Amygdala (tissue), 56 donors: ENCODE measurements at places on chromosomes 5 and 9.

DNA sequence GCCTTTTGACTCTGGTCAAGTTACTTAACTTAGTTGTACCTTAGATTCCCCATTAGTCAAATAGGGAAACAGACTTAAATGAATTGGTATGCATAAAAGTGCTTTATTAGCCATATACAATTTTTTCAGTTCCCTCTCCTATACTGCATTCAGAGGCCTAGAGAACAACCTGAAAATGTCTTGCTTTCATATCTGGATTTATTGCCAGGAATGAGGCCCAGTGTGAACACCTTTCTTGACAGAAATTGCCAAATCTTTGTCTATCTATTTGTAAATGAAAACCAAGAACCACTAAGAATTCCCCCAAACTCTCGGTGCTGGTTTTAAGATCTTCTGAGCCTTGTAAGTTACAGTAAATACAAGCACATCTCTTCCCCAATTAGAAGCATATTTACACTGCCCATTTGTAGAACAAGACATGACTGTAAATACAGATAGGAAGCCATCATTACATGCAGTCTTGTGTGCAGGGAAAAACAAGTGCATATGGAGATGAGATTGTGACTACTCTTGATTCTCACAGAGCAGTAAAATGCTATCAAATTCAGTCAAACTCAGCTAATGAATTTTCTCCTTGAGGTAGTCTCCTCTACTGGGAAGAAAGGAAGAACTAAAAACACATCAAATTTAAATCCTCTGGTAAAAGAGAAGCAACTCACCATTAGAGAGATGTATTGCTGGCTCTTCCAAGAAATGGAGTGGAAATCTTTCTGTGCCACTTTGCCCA is 5.2 kb upstream of the FAM13B start:
- DNase-seq: no peak

DNA sequence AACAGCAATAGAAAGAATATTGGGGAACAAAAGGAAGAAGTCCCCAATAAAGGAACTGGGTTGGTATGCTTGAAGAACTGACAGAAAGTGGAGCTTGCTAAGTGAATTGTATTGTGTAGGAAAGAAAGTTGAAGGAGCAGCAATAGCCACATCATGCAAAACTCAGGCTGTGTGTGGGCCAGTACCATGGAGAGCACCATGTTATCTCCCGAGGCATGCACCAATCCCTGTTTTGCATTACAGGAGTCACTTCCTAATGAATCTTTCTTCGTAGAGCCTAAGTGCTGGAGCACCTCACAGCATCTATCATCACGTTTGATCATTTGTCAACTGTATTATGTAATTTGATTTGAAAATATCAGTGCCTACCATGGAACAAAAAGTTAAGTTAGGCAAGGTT is 137.7 kb upstream of the NMUR2 start:
- no peak for DNase-seq

DNA sequence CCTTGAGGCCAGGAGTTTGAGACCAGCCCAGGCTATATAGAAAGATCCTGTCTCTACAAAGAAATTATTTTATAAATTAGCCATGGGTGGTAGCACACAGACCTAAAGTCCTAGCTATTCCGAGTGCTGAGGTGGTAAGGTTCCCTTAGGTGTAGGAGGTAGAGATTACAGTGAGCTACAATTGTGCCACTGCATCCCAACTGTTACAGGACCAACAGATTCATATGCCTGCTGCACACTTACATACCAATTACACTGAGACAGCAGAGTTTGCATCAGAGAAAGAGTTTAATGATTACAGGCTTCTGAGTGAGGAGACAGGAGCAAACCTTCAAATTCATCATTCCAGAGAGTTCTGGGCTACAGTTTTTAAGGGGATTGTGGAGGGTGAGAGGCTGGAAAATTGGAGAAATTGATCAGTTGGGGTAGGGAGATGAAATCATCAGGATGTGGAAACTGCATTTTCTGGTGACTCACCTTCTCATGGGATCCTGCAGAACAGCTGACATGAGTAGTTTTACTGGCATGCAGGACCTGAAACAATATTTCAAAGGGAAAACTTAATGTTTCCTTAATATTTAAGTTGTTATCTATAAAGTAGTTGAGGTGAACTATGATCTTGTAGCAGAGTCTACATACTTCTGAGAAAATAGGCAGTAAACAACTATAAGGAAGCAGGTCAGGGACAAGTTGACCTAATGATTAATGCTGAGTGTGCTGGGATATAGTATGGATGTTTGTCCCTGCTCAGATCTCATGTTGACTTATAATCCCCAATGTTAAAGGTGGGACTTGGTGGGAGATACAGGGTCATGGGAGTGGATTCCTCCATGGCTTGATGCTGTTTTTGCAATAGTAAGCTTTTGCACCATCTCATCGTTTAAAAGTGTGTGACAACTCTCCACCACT is 54.7 kb downstream of the ANXA2R start:
- DNase-seq: no peak

- no peak for DNase-seq
Measured at GRCh38 chr5:179795049-179795862, 1.5 kb downstream of the LTC4S start.

- DNase-seq: no peak
Measured at GRCh38 chr5:112906637-112907036, 15.4 kb downstream of the REEP5 start.

DNA sequence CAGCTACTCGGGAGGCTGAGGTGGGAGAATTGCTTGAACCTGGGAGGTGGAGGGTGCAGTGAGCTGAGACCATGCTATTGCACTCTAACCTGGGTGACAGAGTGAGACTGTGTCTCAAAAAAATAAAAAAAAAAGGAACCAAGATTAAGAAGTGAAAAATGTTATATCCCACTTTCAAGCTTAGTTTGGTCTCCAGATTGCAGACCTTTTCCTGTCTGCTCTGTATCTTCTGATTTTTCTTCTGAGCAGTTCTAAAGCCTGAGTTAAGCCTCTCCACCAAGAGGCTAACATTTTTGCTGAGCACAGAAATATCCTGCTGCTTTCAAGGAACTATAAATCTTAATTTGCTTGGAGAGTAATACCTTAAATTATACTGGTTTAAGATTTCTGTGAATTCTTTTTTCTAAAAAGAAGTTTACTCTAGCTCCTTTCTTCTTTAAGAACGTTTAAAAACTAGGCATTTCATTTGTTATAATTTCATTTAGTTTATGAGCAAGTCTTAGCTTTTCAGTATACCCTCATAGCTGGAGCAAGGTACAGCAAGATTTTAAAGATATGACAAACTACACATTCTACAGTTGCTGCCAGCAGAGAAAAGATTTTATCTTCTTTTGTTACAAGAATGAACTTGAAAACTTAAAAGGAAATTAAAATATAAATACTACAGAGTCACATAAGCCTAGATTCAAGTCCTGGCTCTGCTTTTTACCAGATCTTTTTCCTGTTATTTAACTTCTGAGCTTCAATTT is 55.0 kb downstream of the GARNL3 start:
- no peak for DNase-seq

- no peak for DNase-seq
Measured at GRCh38 chr5:107919361-107919760, 248.6 kb upstream of the EFNA5 start.

- no peak for DNase-seq
Measured at GRCh38 chr9:131517761-131518190, 13.3 kb downstream of the UCK1 start.

GRCh38 chr9:37929441-37929895 is 25.5 kb upstream of the SLC25A51 start:
- DNase-seq: no peak

- no peak for DNase-seq
Measured at GRCh38 chr5:173782671-173783101, 105.5 kb upstream of the CPEB4 start.

DNA sequence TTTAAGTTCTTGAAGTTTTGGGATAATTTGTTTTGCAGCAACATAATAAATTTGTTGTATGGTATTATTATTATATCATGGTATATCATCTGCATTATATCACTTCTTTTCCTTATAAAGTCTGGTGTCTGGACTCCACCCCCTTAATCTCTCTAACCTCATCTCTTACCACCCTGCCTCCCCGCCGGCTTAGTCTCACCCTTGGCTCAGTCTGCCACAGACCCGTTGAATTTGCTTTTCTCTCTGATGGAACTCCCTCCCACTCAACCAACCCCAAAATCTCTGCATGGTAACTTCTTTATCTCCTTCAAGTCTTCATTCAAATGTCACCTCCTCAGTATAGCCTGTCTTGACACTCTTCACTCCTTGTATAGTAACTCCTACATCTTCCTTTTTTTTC is 29.6 kb upstream of the MATR3 start:
- DNase-seq: no peak
